ENCODE measurements at places on chromosomes 4 and X.

- DNase-seq: no peak
Measured at GRCh38 chr4:68895561-68896198, 55.9 kb downstream of the UGT2A3 start.

DNA sequence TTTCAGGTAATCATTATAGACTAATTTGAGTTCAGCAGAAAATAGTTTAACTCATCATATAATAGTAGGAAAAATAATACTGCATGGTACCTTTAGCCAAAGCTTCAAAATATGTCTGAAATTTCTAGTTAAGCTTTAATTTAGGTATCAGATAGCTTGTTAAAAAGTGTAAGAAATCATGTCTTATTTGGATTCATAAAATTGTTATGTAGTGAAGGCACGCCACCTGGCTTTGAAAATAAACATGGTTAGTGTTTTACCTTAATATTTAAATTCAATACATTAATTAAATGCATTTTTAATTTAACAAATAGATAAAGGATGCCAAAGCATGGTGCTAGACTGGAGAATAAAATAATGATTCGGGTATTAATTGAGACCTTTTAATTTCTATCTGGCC lies 211.4 kb downstream of the FSTL5 start:
- no peak for DNase-seq

GRCh38 chr4:116413222-116413621 lies 672.2 kb downstream of the TRAM1L1 start:
- no peak for DNase-seq

DNA sequence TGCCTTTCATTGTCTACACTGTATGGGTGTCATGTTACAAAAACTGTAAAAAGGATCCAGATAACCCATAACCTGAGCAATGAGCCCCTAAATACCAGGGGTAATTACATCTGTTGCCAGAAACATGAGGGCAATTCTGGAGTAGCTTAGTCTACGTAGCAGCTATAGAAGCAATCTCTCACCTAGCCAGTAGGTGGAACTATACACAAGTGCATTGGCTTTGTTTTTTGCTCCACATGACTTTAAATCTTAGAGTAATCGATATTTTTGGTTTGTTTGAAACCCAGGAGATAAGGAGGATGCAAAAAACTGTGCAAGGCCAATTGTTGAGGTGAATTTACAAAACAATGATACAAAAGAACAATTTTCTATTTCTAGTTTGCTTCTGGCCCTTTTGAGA lies 57.5 kb downstream of the GPR82 start:
- no peak for DNase-seq

DNA sequence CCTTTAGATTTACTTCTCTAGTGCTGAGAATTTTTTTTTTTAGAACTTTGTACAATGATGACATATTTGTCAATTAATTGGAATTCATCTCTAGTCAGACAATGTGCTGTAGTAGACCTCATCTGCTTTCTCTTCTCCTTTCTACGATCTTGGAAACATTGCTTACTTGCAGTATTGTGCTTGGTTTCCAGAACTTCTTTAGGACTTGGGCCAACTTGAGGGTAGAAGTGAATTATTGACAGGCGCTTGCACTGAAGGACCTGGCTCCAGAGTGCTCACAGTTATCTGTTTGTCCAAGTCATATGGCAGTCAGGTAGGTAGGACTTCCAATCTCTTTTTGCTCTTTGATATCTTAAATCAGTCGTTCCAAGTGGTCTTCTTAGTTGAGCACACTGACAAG lies 39.6 kb downstream of the FNIP2 start:
- no peak for DNase-seq

All from GM12878 (cell line).